ENCODE measurements at places on chromosomes 6 and 20.
A peak's percentile ranks its signal among the peaks of the same experiment; 100 is the strongest.

- DNase-seq, result no peak
Measured at GRCh38 chr6:41934278-41935192, 7.1 kb downstream of the CCND3 start.

GRCh38 chr6:136783495-136784270 is 8.6 kb downstream of the MAP3K5 start:
- peak; percentile 79 for DNase-seq

- no peak for DNase-seq
Measured at GRCh38 chr20:4542270-4542669, 179.4 kb upstream of the PRND start.

- no peak for DNase-seq
Measured at GRCh38 chr6:115120391-115120790, 777.6 kb upstream of the HS3ST5 start.

DNA sequence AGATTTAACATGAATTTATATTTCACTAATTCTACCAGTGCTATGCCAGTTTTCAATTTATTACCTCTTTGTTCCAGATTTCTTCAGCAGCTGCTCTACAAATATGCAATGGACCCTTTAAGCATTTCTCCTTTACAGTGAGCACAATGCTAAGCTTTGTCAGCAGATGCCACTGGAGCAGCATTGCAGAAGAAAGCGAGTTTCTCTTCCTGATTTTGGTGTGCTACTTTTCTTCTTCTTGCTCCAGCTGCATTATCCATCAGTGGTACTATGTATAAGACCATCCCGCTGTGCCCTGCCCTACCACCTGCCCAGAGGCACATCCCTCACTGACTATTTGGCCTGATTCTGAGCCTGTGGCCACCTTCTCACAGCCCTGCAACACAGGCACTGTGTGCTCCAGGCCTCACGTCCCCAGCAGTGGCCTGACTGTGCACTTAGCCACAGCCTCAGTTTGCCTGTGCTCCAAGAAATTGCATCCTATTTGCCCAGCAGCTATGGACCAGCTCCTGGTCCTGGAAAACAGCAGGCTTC is 84.1 kb downstream of the TNFAIP3 start:
- peak; percentile 63 for DNase-seq

DNA sequence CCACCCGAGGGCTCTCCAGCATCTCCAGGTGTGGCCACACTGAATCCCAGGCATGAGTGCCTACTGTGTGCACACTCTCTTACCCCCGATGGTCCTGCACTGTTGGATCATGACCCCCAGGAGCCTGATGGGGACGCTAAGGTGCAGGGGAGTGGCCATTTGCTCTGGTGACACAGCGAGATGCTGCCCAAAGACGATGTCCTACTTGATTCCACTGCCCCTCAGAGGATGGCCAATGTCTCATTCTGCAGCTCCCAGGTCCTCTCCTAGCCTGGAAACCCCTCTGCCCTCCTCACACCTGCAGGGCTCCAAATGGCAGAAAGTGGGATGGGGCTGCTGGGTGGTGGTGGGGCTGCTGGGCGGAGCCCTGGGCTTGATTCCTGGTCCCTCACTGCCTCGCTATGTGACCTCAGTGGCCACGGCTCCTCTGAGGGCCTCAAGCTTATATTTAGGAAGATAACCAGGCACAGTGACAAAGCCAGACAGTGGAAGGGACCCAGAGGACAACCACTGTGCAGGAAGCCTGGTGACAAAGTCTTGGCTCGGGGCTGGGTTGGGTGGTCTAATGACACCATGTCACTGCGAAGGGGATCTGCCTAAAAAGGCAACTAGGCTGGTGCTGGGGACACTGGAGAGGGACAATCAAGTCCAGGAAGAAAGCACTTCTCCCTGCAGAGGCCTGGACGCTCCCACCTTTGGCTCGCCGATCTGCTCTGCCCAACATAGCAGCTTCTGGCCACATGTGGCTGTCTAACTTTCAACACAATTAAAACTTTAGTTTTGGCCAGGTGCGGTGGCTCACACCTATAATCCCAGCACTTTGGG is 28.4 kb downstream of the TGM2 start:
- DNase-seq, result no peak

DNA sequence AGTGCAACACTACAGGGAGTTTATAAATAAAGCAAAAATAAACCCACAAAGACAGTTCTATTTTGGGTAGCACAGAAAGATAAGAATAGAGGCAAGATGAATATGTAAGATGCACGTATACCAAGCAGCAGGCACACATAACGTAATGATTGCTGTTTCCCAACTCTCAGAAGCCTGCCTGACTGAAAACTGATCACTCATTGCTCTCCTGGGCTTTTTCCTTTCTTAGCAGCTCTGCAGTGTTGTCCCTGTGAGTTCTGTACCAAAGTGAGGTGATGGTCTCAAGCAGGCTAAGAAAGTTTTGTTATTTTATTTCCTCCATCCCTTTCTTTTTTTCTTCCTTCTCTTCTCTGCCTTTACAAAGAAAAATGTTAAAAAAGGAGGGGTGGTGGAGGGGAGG is 522.0 kb upstream of the MAN1A1 start:
- no peak for DNase-seq

- no peak for DNase-seq
Measured at GRCh38 chr20:2952766-2953165, 79.5 kb downstream of the PTPRA start.

GRCh38 chr20:9215539-9215938 is 146.7 kb downstream of the PLCB4 start:
- no peak for DNase-seq

GRCh38 chr20:36579996-36580545 is 6.7 kb downstream of the TGIF2 start:
- DNase-seq, result no peak

DNA sequence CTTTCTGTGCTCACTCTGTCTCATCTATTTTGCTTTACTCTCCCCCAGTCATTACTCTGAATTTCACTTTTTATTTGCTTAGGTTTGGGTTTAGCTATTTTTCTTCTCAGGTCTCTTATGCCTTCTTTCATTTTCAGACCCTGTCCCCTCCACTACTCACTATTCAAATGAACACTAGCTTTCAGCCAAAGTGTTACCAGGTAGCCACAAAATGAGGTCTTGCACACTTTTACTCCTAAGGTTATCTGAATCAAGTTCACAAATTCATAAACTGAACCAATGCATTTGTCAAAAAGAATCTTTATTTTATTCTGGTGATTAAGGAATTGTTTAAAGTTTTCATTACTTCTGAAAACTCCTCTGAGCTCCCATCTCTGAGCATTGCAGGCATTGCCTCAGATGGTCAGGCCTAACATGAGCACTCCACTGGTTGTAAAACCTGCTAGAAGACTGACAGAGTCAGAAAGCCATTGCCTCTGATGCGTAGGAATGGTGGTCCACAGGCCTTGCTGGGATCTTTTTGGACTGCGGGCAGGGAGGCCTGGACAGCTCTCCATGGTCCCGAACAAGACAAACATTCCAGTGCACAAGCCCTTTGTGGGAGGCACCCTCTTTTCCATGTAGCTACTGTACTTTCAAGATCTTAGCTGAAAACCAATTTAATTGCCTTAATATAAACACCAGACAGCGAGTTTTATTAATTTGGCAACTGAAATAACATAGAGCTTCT is 48.5 kb downstream of the FYN start:
- DNase-seq, result no peak

DNA sequence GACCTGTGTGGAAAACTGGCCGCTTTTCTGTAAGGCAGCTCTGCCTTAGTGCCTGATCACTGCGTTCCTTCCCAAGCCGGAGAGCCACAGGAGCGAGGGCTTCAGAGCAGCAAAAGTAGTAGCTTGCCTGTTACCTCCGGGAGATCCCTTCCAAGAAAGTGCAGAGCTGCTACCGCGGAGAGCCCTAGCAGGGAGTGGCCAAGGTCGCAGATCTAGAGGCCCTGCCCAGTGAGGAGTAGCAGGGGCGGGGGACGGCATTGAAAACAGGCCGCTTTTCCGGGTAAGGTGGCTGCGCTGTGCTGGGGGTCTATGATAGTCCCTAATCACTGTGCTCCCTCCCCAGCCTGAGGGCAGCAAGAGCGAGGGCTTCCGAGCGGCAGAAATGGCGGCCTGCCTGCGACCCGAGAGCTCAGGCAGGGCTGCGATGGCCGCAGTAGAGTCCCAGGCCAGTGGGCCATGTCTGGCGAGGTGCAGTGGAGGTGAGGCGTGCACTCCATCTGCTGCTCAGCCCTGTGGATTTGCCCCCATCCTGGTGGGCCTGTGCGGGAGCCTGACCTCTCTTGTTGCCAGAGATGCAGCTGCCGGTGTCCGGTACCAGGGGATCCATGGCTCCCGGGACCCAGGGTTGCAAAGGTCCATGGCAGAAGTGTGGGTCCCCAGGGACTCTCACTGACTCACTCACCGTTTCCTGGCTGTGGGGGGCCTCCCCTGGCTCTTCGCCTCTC is 67.3 kb downstream of the KLHL32 start:
- no peak for DNase-seq

DNA sequence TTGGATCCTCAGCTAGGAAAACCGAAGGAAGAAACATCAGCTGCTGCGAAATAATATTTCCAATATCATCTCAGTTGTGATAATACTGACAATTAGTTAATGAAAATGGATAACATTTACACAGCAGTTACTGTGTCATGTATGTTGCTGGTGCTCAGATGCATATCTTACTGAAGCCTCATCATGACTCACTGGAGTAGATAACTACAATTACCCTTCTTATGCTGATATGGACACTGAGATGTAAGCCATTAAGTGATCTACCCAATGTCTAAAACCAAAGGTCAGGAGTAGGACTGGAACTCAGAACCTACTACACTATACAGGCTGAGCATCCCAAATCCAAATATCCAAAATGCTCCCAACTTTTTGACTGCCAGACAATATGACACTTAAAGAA is 54.7 kb upstream of the LYRM2 start:
- no peak for DNase-seq

GRCh38 chr6:169427856-169428255 is 174.2 kb upstream of the THBS2 start:
- DNase-seq, result no peak

DNA sequence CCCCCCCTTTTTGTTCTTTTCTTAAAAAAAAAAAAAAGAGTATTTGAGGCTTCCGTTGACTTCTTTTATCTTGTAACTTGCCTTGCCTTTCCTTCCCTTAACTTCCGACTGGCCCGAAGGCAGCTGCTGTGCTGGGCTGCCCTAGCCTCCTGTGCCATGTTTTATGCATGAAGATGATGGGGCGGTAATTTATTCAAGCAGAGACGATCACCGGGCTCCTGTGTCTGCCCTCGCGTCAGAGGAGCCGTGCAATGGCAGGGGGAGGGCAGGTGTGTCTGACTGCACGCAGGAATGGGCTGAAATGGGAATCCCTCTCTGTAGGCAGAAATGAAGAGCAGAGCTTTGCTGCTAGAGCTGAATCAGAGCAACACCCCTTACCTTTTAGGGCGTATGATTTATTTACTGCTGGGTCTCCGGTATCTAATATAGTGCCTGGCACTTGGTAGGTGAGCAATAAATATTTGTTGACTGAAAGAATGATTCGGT is 106.3 kb upstream of the RIPOR2 start:
- DNase-seq, result no peak

- no peak for DNase-seq
Measured at GRCh38 chr6:26660000-26660361, 435 bp upstream of the ZNF322 start.

DNA sequence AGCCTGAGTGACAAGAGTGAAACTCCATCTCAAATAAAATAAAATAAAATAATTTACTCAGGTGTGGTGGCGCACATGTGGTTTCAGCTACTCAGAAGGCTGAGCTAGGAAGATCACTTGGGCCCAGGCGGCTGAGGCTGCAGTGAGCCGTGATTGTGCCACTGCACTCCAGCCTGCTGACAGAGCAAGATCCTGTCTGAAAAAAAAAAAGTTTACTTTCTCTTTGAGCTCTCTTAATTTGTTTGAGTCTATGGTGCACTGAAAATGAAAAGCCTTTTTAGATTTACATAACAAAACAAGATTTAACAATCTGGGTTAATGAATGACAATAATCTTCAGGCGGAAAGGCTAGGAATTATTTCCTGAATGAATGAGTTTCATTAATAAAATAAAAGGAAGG is 23.3 kb upstream of the NHSL1 start:
- DNase-seq, result no peak

GRCh38 chr6:63839485-63839884 is 203.9 kb downstream of the PHF3 start:
- DNase-seq, result no peak

DNA sequence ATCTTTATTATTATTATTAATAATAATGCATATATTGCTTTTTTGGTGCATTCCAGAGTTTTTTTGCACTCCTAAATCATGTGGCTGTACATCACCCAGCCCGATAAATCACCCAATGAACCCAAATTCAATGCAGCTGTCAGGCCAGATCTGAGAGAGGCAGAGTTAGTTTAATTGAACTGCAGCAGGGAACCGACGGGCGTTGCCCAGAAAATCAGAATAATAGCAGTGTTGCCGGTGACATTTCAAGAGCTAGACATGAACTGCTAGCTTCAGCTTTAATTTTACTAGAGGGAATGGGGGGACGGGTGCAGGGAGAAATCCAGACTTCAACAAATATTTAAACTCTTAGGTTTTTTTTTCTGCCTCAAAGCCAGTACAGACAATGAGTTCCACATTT is 135.0 kb downstream of the CLIC5 start:
- no peak for DNase-seq

DNA sequence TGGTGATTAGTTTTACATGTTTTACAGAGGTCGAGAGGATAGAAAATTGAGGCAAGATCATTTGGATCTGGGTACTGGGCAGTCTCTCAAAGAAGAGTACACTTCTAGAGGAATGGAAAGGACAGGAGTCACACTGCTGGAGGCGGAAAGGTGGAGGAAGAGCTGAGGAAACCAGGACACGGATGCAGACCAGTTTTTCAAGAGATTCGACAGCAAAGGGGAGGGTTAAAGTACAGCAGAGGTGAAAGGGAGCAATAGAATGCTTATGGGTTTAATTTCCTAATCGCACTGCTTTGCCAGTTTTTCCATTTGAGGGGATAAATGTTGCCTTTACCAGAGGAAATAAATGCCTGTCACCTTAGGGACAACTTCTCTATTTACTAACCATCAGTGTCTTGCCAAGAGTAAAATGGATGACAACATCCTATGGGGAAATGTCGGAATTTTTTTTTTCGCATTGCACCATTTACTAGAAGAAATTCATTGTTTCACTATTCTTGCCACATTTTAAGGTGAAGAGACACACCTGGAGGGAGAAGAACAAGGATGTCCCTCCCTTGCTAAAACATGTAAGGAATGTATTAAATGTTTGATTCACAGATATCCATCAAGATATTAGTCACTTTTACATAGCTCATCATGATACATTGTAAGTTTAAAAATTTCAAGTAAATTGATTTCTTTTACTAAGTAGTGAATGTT is 226.6 kb downstream of the COL12A1 start:
- no peak for DNase-seq

GRCh38 chr6:84867521-84867920 is 103.1 kb upstream of the TBX18 start:
- no peak for DNase-seq

- DNase-seq, result no peak
Measured at GRCh38 chr20:49034070-49034732, 11.9 kb upstream of the CSE1L start.
